ENCODE measurements at places on chromosomes 1 and 21.

GRCh38 chr1:202187041-202187671, 6.4 kb upstream of the LGR6 start:
- DNase-seq, result no peak

- DNase-seq, result no peak
Measured at GRCh38 chr1:109668123-109668775, 392 bp downstream of the GSTM2 start.

- DNase-seq, result no peak
Measured at GRCh38 chr1:11078631-11079030, 18.8 kb upstream of the SRM start.

DNA sequence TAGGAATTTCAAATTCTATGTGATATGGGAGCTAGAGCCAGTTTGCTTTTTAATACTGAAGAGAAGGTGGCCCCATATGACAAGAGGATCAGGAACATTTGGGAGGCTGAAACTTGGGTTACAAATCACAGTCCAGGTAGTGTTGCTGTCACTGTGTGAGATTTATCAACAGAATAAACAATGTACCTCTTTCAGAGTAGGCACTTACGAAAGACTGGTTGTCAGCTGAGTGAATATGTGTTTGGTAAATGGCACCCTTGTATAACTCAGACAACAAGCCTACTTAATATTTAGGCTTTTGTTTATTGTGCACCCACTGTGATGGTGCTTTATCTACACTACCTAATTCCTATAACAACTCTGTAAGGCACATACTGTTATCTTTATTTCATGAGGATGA, 7.4 kb upstream of the HAO2 start:
- DNase-seq, result no peak

DNA sequence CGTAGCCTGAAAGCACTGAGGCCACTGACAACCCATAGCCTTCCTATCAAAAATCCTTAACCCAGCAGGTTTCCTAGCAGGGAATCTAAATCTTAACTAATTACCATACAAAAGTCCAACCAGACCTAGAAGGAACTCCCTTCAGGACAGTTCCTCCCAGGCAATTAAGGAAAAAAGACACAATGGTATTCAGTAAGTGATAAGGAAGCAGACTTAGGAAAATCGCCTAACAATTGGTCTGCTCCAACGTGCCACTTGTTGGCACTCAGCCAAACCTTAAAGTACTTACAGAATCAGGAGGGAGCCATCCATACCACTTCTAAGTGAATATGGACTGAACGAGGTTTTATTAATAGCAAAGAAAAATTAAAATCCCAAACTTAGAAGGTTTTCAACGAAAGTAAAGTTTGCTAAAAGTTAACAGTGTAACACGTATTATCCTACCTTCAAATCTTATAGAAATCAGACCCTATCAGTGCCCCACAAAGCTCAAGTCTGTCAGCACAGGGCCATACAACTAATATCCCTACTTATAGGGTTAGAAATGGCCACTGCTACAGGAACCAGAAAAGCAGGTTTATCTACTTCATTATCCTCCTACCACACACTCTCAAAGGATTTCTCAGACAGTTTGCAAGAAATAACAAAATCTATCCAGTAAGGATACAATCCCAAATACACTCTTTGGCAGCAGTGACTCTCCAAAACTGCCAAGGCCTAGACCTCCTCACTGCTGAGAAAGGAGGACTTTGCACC, 29.0 kb downstream of the SPATA6 start:
- no peak for DNase-seq

DNA sequence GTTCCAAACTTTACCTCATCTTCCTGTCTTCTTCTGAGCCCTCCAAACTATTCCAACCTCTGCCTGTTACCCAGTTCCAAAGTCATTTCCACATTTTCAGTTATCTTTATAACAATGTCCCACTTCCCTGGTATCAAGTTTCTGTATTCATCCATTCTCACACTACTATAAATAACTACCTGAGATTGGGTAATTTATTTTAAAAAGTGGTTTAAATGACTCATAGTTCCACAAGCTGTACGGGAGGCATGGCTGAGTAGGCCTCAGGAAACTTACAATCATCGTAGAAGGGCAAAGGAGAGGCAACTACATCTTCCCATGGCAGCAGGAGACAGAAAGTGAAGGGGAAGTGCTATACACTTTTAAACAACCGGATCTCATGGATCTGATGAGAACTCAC, 428.5 kb upstream of the RGS18 start:
- DNase-seq, result no peak
